Kidney epithelial cell (primary cell): ENCODE measurements at places on chromosomes 6 and 20. TPM values are rescaled to one million over a fixed set of nuclear protein-coding genes. Genes with fewer than 3 reads are reported as not detected.

Gene CNR1
- 0.92 and 1.2 TPM in 2 replicates for total RNA-seq

Gene BCAS1
- 0.04 TPM in 1 of 2 replicates, not detected in the other for total RNA-seq

GRCh38 chr6:75605635-75606034, 4.0 kb downstream of the SENP6 start:
- DNase-seq: no peak

DNA sequence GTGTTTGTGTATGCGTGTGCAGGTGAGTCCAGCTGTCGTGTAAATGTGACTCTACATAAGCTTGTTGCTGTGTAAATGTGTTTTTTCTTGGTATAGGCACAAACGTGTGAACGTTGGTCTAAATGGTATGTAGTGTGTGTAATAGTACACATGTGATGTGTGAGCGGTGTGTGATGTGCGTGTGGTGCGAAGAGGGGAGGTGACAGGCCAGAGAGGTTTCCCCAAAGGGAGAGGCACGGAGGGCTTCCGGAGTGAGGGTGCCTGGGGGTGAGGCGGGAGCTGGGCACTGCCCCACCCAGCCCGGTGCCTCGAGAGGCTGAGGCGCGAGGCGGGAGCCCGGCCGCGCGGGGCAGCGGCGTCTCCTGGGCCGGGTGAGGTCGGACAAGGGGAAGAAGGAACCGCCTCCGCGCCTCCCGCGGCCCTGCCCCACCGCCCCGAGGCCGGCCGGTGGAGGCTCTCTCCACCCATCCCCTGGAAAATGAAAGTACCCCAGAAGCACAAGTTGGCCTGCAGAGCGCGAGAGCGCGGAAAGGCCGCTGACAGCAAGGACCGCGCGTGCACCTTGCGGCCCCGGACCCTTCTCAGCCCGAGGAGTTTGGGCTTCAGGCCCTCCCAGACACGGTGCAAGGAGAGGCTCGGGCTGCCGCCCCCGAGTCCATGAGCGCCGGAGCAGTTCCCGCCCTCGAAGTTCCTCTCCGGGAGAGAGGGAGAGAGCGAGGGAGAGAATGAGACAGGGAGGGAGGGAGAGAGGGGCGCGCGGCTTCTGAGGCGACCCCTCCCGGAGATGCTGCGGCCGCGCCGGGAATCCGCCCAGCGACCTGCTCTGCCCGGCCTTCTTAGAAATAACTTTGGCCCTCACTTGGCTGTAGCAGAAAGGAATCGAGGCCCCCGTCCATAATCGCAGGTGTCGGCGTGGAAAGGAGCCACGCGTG, 43.2 kb upstream of the OSTM1 start:
- no peak for DNase-seq

DNA sequence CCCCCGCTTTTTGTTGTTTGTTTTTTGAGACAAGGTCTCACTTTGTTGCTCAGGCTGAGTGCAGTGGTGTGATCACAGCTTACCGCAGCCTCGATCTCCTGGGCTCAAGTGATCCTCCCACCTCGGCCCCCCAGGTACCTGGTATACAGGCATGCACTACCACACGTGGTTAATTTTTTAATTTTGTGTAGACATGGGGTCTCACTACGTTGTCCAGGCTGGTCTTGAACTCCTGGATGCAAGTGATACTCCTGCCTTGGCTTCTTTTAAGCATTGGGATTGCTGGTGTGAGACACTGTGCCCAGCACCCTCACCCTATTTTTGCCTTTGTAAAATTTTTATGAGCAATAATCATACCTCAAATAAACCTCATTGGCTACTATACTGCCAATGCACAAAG, 5.5 kb downstream of the ENPP3 start:
- no peak for DNase-seq
